ENCODE measurements at places on chromosomes 1 and 21.

GRCh38 chr1:159979257-159979656, 25.2 kb upstream of the SLAMF9 start:
- DNase-seq: no peak

DNA sequence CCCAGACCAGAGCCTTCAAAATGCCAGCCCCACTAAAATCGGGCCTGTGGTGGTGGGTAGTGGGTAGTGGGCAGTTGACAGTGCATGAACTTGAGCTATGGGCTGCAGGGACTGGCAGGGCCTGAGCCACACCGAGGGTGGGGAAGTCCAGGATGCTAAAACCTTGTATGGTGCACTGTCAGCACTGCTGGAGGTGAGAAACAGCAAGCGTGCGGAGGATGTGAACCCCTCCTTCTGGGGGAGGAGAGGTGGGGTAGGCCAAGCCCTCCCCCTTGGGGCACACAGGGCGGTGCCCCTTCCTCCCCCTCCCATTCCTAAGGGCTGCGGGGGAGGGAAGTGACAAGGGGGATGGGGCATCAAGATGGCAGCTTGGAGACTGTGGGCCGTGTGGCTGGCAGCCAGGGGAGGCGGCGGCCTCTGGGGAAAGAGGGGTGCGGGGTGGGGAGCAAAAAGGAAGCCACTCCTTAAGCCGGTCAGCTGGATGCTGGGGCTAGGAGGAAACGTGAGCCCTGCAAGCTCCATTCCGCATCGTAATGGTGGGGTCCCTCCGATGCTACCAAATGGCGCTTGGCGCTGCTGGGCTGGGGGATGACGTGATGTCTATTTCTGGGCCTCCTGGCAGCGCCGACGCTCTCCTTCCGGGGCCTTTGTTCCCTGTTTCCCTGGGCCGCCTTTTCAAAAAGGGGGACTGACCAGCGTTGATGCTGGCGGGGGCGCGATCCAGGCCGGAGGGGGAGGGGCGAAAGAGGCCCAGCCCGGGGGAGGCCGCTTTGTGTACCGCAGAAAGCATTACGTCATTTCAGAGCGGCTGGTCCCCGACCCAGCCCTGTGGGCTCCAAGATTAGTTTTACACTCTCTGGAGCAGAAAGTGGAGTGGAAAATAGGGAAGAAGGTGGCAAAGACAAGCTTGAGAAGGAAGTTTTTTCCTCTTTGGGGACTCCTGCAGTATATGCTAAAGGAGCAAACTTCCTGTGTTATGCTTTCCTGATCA, 809 bp downstream of the SYT11 start:
- peak; percentile 77 for DNase-seq

DNA sequence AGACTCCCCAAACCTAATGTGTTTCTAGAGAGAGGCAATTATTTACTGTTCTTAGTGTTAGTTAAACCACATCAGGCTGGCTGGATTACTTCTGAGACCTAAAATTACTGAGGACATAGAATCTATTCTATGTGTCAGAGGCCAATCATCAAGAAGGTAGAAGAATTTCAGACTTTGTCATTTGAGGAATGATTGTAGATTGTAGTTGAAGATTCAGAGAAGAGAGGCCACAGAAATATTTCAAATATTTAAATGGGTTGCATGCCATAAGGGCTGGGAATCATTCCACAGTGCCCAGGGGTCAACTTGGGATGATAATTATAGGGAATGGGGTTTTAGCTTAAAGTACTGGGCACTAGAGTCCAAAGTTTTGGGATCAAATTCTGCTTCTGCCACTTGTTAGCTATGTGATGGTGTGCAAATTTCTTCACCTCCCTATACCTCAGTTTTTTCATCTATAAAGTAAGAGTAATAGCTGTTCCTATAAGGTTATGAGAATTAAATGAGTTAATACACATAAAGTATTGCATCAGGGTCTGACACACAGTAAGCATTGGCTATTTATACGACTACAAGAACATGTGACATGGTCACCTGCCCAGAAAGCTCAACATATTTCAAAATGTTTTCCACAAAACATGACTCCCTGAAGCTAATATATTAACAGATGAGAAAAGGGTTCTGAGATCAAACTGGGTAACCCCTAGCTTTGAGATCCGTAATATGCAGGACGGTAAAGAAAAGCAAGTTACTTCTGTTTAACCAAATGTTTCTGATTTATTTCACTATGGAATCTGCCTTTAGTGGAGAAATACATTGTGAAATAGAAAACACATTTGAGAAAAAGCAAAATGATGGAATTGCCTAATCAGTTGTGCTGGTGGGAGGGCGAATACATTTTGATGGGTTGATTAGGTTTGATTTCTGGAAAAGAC, 69.7 kb upstream of the SPAG17 start:
- DNase-seq: no peak

DNA sequence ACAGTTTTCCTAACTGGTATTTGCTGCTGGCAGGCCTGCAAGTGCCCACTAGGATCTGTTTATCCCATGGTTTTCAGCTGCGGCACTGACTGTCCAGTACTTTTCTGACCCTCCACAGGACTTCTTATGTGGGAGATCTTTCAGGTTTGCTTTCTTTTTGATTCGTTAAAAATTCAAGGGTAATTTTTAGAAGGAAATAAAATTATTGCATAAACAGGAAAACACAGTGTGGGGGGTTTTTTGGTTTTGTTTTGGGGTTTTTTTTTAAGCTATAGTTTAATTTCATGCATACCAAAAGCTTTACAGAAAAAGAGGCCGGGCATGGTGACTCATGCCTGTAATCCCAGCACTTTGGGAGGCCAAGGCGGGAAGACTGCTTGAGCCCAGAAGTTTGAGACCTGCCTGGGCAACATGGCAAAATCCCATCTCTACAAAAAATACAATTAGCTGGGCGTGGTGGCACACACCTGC, 3.6 kb downstream of the NIBAN1 start:
- DNase-seq: no peak

DNA sequence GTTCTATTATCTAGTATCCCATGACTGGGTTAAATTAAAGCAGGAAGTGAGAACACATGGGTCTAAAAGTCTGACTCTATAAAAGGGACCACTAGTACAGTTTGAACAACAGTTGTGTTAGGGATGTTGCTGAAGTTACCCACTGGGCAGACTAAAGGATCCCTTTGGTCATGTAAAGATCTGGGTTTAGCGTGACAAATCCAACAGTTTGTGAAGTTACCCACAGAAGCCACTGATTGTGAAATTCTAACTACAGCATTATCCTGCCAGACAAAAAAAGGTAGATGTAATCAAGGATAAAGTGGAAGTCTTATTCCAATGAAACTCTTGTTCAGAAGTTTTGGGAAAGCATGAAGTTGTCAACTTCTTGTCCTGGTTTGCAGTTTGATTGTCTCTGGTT, 5.7 kb downstream of the QSOX1 start:
- no peak for DNase-seq

DNA sequence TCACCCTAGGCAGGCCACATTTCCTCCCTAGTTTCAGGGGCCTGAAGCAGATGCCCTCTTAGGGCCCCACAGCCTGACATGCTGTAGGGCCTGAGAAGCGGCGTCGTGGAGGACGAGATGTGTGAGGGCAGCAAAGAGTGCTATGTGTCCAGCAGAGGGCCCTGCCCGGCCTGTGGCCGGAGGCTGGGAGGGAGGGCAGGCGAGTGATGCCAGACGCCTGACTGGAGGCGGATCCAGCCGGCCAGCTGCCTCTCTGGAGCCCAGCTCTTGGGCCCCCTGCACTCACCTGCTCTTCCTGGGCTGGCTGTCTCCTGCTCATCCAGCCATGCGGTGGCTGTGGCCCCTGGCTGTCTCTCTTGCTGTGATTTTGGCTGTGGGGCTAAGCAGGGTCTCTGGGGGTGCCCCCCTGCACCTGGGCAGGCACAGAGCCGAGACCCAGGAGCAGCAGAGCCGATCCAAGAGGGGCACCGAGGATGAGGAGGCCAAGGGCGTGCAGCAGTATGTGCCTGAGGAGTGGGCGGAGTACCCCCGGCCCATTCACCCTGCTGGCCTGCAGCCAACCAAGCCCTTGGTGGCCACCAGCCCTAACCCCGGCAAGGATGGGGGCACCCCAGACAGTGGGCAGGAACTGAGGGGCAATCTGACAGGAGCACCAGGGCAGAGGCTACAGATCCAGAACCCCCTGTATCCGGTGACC, at the start of gene GPR37L1:
Gene GPR37L1, plus strand, starts transcription at position 279 of the 697 bp plus-strand sequence. Its CDS starts 47 bp downstream, at position 326.
- no peak for DNase-seq

GRCh38 chr1:113536182-113536780, 146.0 kb downstream of the MAGI3 start:
- no peak for DNase-seq

DNA sequence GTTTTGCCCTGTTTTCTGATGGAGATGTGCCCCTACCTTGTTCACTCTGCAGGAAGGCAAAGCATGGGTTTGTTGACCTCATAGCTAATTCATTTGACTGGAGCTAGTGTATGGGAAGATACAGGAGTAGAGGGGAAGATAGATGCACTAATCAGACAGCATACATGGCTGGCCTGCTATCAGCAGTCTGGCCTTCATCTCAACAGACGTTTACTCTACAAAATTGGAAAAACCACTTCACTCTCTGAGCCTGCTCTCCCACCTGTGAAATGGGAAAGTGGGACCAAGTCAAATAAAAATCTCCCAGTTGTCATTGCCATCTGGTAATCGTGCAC, 235.2 kb upstream of the RAB4A start:
- DNase-seq: no peak

DNA sequence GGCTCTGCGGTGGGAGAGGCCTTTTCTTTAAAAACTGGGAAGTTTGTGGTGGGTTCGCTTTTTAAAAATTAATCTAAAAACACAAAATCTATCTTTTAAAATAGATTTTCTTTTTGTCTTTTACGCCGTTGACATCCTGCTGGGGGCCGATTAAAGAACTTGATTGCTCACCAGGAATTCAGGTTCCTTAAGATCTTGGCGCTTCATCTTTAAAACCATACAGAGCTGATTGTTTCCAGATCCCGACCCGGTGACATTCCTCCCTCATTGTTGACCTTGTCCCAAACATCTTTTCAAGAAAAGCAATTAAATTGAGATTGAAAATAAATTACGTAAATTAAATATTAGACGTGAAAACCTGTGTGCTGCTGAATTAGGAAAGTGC, 546 bp upstream of the ZNF697 start:
- no peak for DNase-seq

DNA sequence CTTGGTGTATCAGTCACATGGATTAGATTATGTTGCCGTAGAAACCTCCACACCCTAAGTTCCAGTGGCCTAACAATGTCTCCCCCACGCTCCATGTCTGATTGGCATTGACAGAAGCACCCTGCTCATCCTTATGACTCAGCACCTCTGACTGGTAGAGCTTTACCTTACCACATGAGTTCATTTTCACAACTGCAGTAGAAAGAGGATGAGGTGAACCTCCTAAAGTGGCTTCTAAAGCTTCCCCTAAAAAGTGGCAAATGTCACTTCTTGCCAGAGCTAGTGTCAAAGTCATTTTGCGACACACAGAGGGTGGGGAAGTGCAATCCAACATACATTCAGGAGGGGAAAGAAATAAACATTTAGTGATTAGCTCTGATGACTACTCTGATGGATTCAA, 30.6 kb upstream of the LYPD8 start:
- no peak for DNase-seq

DNA sequence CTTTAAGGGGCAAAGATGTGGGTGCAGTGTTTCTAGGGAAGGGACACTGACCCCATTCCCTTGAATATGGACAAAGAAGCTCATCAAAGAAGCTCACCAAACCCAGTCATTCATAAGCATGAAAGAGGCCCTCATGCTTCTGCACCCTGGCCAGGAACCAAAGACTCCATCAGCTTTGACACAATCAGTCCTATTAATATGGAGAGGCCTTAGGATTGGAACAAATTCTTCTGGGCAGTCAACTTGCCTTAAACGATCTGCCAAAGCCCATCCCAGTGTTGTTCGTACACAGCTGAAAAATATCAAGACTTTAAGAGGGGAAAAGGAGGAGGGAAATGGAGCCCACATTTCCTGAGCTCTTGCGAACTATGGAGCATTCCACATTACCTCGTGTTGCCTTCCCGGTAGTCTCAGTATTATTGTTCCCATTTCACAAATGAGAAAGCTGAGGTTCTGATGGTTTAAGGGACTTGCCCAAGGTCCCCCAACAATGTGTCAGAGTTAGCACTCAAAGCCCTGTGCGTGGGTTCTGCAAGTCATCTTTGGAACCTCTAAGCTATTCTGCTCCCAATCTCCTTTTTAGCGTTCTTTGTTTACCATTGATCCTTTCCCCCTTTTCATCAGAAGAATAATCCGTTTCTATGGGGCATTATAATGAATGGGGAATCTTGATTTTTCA, 161.9 kb downstream of the ZBTB18 start:
- no peak for DNase-seq

GRCh38 chr1:205294175-205294917, 27.2 kb downstream of the NUAK2 start:
- no peak for DNase-seq
